Pulmonary artery endothelial cell (primary cell): ENCODE measurements at places on chromosomes 12 and 14. TPM values are rescaled to one million over a fixed set of nuclear protein-coding genes. Genes with fewer than 3 reads are reported as not detected.

CFAP54 gene
- 10.0 and 26.2 TPM in 2 replicates for total RNA-seq

PTHLH gene
- 3.0 and 3.4 TPM in 2 replicates for total RNA-seq

UNC79 gene
- total RNA-seq: under 0.01 TPM in 1 of 2 replicates, not detected in the other

KCNC2 gene
- not detected in 2 replicates for total RNA-seq

SOAT2 gene
- not detected in 2 replicates for total RNA-seq

PRH2 gene
- total RNA-seq: not detected in 2 replicates

GYS2 gene
- not detected in 2 replicates for total RNA-seq

SENP1 gene
- total RNA-seq: 12.6 and 14.0 TPM in 2 replicates

ACVR1B gene
- total RNA-seq: 20.5 and 23.6 TPM in 2 replicates

CHST11 gene
- total RNA-seq: 3.9 and 6.3 TPM in 2 replicates

RILPL1 gene
- 9.4 and 9.8 TPM in 2 replicates for total RNA-seq

DNA sequence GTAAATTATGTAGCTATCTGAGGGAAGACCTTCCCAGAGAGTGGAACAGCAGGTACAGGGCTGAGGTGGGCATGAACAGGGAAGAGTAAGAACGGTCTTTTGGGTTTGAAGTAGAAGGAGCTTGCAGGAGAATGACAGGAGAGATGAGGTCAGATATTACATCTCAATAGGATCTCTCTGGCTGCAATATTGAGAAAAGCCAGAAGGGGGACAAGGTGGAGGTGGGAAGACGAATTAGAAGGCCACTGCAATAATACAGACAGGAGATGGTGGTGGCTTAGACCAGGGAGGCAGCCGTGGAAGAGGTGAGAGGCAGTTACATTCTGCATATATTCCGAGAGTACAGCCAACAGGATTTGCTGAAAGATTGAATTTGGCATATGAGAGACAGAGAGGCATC, 310.2 kb downstream of the APAF1 start:
- no peak for DNase-seq

DNA sequence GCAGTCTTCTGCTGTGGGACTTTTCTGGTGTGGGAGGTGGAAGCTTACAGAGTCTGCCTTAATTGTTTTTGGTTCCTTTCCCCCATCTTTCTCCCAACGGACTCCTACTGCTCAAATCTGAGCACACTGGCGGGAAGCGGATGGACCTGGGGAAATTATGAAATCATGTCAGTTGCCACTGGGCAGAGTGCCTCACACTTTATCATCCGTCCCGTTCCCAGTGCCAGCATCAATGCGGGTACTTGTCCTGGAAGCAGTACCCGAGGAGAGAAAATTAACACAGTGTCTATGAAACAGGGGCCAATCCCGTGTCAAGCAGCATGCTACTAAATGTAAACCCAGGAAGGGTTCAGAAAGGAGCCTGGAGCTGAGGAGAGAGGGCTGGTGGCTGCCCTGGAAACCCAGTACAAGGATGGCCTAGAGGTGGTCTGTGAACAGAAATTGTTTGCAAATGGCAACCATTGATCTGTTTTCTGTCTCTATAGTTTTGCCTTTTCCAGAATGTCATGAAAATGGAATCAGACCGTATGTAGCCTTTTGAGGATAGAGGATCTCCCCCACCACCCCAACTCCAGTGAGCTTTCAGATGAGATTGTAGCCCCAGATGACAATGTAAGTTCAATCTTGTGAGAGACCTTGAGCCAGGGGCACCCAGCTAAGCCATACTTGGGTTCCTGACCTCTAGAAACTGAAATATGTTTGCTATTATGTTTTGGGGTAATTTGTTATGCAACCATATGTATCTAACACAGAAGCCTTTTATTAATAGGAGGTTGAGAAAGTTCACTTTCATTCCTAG, 908 bp upstream of the CDKL1 start:
- no peak for DNase-seq

GRCh38 chr12:52274521-52275120, at the start of gene KRT86:
TSS of gene KRT86 (plus strand) at chr12:52274645. CDS start at chr12:52301917, 27,272 bp downstream.
- DNase-seq: no peak

DNA sequence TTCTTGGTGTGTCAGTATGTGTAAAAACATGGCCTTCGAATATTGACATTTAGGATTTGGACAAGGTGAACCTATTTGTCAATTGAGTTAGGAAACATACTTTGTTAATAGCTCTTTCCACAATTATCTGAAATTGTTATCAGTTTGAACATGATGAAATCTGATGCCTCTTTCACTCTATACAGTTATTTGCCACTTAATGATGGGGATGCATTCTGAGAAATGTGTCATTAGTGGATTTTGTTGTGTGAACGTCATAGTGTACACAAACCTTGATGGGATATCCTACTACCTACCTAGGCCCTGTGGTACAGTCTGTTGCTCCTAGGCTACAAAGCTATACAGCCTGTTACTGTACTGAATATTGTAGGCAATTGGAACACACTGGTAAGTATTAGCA, 4.8 kb downstream of the TULP3 start:
- no peak for DNase-seq

DNA sequence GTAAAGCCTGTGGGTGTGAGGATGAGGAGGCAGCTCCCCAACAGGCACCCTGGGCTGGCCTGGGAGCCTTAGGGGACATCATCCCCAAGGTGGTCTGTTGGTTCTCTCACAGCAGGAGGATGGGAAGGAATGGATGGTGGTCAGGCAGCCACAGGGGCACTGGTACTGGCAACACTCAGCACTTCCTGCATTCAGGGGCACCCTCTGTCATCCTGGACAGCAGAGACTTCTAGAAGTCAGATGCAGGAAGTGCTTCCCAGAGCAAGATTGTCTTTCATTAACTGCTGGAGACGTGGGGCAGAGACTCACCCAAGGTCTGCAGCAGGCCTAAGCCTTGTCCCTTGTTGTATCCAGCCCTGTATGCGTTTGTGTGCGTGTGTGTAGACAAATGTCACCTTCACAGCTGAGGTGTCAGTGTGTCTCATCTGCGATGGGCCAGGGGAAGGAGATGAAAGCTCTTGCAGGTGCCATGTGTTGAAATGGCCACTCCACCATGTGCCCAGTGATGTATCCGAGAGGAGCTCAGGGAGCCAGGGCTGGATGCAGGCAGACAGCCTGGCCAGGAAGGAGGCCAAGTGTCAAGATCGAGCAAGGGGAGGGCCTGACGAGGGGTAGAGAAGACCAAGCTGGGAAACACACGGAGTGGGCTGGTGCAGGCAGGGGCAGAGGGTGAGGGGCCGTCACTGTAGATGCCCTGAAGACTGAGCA, 85.1 kb downstream of the PITPNM2 start:
- DNase-seq: no peak

DNA sequence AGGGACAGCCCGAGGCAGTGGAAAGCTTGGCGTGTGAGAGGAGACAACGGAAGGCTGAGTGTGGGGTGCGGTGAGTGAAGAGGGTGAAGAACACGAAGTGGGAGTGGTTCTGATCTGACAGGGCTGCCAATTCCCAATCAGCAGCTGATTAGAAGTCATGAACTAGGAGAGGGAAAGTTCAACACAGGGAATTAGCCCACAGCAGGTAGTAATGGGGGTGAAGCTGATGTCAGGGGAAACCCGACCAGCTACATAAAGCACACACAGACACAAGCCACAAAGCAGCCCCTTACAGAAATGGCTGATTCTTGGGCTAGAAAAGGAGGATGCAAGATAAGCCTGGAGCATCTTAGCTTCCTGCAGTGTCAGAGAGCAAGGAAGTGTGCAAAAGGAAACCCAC, 47.5 kb upstream of the TCL1A start:
- no peak for DNase-seq

- no peak for DNase-seq
Measured at GRCh38 chr14:103480595-103480994, 42.0 kb downstream of the CKB start.

DNA sequence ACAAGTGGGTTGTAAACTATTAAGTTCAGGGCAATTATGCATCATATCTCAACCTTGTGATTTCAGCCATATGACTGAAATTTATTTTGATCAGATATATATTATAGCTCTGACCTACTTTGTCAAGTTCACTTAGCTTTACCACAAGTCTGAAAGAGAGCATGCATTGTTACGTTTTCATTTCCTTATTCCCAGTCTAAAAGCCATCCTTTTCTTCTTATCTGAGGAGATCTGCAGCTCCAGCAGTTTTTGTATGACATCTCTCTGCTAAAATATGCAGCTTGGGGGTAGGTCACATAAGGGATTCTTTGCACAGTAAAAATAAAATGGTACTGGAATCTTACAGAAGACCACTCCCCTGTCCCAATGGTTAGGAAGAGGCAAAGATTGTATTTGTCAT, 1682.8 kb upstream of the FLRT2 start:
- no peak for DNase-seq

DNA sequence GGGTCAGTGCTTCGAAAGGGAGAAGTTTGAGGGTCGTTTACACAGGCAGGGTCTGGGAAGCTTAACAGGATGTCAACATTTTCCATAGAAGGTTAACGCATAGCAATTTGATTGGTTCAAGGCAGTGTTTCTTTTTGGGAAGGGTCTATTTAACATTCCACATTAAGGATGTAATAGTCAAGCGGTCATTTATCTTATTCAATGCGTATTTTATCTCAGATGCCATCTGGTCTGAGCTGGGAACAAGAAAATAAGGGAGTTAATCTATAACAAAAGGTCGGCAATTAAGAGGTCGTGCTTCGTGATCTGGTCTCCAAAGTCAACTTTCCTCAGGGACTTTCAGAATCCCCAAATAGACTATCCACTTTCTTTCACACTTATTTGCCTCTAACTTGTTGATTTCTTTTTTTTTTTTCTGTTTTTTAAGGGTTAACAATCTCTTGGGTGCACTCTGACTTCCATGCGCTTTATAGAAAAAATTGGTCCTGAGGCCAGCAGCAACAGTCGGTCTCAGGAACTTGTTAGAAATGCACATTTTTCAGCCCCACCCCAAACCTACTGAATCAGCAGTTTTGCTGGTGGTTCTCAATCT, 550 bp upstream of the RESF1 start:
- no peak for DNase-seq

DNA sequence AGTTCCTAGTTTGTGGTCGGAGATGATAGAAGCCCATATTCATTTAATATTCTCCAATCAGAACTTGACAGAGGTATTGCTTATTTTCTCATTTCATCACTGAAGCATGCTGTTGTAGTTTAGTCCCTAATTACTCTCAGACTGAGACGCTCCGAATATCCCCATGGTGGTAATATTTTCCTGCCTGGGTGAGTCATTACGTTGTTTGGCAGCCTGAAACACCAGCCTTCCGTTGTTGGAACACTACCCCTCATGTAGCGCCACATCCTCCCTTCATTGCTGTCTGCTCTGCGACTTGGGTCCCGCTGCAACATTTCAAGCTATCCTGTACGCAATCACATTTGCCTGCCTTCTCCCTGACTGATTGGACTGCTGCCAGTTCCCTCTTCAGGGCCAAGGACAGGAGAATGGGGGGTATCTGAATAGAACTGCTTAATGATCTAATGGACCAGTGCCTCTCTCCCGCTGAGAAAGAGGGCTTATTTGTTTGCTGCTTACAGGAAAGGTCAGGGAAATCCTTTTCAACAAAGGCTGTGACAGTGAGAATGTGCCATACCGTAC, 369.1 kb downstream of the NPAS3 start:
- no peak for DNase-seq

GRCh38 chr12:53004582-53004981, 1.7 kb upstream of the EIF4B start:
- DNase-seq: no peak

DNA sequence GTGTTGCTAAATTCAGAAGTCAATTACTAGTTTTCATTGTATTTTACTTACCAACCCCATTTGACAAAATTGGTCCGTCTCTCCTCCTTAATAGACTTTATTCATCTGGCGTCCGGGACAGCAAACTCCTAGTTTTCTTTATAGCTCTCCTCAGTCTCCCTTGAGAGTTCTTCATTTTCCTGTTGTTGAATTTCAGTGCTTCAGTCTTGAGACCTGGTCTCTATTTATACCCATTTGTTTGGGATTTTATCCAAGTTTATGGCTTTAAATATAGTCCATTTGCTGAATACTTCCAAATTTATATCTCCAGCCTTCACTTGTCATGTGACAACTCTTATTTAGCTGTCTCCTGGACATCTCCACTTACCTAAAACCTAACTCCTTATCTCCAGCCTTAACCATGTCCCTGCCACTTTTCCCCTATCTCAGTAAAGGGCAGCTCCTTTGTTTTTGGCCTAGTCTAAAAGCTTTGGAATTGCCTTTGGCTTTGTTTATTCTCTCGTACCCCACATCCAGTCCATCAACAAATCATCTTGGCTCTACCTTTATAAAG, 23.5 kb downstream of the KTN1 start:
- no peak for DNase-seq

DNA sequence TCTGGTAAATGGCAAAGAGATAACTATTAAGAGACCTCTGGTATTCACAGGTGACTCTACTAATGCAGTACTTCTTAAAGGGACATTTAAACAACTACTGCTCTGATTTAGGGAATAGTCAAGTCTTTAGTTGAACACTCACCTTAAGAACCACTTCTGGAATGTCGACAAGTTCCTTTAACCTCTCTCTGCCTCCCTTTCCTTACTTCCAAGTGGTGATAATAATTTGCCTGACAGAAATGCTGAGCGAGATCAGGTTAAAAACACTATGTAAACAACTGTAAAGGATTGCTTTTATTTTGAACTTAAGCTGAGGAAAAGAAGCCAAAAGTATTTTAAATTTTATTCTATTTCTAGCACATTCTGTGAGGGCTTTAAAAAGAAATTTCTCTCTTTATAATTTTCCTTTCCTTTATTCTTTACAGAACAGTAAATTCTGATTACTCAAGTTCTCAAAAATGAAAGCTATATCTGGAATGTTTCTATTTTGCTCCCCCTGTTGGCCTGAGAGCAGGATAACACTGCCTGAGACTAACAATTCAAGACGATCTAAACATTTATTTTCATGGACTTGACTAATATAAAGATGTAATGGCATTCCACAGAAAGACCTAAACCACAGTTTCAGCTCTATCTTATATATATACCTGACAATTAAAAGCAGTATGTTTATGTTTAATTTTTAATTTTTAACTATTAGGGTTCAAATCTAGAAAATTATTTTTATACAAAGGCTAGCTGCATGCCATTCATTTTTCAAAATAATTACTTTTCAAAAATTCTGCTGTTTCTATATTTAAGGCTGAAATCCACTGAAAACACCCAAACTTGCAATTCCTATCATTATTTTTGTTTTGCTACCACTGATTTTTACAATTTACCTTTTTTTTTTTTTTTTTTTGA, 29.2 kb downstream of the ZCCHC8 start:
- peak; percentile 39 for DNase-seq

GRCh38 chr14:73686901-73687300, 27.3 kb downstream of the PNMA1 start:
- no peak for DNase-seq

DNA sequence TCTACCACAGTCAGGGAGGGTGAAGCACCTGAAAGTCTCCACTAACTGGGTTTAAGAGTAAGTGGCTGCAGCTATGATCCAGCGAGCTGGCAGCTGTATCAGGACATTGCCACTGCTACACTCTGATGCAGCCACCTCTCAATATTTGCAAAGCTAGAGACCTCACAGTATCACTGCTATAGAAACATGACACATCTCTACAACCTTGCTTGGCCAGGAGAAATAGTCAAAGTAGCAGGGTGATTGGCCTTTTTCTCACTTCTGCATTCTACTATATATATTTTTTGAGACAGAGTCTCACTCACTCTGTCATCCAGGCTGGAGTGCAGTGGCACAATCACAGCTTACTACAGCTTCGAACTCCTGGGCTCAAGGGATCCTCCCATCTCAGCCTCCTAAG, 9.3 kb upstream of the FMNL3 start:
- DNase-seq: no peak

GRCh38 chr14:85617791-85618190, 87.8 kb downstream of the FLRT2 start:
- no peak for DNase-seq

GRCh38 chr12:106897082-106897481, 58.6 kb upstream of the TMEM263 start:
- DNase-seq: no peak

GRCh38 chr12:54879150-54879549, 24.8 kb downstream of the MUCL1 start:
- no peak for DNase-seq

GRCh38 chr12:20237091-20237490, 131.2 kb upstream of the PDE3A start:
- DNase-seq: no peak
